ENCODE measurements at places on chromosomes 11 and 22.

GRCh38 chr11:39732001-39732400, 1727.5 kb downstream of the LRRC4C start:
- no peak for DNase-seq

DNA sequence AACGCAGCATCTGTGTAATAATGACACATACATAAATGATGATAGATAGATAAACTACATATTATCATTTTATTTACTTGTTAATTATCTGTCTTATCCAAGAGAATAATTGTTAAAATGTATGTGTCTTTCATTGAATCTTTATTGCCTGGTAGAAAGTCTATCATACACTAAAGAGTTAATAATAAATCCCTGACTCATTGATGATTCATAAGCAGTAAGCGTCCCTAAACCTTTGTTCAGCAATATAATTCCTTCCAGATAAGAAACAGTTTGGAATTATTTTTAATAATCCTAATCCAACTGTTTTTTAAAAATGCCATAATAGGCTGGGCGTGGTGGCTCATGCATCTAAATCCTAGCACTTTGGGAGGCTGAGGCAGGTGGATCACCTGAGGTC, 655.6 kb upstream of the CNTN5 start:
- peak; percentile 74 for DNase-seq

- DNase-seq, result peak; percentile 7
Observed at GRCh38 chr11:117595440-117595839, 201.6 kb downstream of the DSCAML1 start.

GRCh38 chr11:128894286-128894681, 3.1 kb downstream of the KCNJ5 start:
- DNase-seq, result no peak

- no peak for DNase-seq
Observed at GRCh38 chr22:48464246-48464645, 1363.4 kb downstream of the BRD1 start.

- no peak for DNase-seq
Observed at GRCh38 chr11:108571001-108571400, 22.6 kb downstream of the EXPH5 start.
